ENCODE measurements at places on chromosomes 6 and 20.

DNA sequence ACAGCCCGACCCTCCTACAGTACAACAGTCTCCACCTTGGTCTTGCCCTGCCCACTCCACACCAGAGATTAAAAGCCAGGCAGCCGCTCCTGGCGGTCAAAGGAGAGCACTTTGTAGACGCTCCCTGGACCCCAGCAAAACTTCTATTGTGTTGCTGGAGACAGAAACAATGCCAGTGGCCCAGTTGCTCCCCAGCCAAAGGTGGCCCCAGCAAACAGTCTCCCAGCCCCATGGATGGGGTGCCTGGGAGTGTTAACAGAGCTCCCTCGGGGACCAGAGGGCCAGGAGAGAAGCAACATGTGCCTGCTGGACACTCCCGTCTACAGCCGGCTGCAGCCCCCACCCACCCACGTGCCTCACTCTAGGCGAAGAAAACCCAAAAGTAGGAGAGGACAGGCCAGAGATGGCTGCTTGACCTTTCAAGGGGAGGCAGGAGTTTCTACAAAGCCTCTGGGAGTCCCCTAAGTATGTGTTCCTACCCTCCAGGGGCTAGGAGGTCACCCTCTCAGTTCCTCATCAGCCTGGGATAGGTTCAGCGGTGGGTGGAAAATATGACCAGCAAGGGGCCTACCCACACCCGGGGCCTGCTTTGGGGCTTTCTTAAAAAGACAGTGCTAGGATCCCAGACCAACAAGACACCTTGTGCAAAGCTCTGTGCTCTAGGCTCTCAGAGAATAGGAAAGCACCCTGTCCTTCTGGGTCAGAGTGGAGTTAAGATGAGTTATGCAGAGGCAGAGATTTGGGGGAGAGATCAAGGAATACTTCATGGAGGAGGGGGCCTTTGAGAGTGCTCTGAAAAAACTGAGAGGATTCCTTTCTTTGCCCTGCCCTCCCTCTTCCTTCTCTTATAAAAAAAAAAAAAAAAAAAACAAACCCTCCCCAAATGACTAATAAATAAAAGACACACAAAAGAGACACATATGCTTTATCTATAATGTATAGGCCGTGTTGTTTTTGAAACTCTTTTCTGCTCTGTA lies 19.0 kb upstream of the PREX1 start:
- DNase-seq = peak; percentile 63

DNA sequence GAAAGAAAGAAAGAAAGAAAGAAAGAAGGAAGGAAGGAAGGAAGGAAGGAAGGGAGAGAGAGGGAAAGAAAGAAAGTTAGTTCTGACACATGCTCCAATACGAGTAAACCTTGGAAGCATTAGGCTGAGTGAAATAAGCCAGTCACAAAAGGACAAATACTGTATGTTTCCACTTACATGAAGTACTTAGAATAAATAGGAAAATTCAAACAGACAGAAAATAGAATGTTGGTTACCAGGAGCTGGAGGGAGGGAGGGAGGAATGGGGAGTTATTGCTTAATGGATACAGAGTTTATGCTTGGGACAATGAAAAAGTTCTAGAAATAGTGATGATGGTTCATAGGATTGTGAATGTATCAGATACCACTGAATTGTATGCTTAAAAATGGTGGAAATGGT lies 75.2 kb upstream of the CDH4 start:
- DNase-seq = no peak

DNA sequence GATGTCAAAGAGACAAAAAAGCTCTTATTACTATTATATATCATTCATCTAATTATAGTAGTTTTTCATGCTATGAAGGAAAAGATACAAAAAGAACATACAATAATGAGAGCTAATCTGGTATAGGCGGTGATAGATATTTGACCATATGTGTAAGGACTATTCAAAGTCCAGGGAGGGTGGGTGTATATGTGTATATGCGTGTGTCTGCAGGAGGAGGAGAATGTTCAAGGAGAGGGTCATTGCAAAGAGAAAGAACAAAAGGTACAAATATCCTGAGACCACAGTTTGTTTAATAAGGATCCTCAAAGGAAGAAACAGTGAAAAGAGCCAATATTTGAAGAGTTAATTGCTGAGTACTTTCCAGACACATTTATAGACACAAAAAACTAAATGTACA lies 1288.6 kb upstream of the CITED2 start:
- DNase-seq = no peak

DNA sequence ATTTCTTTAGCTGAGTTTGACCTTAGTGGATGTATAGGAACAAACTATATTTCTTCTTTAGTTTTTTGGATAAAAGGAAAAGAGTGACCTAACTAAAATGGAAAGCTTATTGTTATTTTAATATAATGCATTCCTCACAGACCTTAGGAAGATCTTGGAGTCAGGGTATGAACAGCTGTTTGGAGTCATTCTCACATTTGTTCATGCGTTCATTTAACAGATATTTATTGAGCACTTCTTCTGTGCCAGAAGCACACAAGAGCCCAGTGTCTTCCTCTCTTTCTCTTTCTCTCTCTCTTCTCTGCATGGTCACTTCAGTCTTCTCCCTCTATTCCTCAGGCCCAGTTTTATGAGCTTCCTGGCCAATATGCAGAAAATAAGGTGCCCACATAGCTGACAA lies 744.0 kb upstream of the MAP3K7 start:
- no peak for DNase-seq
